ENCODE measurements at places on chromosomes 4 and X.

DNA sequence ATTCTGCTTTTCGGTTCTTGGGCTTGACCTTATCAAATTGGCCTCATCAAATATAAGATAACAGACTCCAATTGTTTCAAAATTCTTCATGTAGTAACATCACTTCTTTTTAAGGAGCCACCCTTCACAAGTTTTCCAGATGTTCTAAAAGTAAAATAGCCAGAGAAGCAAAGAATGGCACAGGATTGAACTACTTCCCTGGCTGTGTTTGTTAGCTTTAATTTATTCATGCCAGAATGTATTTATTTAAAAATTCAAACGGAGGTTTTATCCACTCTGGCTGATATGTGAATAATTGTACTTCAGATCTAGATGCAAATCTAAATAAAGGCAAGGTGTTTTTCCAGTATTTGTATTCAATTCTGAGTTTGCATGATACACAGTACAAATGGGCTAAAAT lies 581.3 kb upstream of the TENM3 start:
- DNase-seq: no peak

DNA sequence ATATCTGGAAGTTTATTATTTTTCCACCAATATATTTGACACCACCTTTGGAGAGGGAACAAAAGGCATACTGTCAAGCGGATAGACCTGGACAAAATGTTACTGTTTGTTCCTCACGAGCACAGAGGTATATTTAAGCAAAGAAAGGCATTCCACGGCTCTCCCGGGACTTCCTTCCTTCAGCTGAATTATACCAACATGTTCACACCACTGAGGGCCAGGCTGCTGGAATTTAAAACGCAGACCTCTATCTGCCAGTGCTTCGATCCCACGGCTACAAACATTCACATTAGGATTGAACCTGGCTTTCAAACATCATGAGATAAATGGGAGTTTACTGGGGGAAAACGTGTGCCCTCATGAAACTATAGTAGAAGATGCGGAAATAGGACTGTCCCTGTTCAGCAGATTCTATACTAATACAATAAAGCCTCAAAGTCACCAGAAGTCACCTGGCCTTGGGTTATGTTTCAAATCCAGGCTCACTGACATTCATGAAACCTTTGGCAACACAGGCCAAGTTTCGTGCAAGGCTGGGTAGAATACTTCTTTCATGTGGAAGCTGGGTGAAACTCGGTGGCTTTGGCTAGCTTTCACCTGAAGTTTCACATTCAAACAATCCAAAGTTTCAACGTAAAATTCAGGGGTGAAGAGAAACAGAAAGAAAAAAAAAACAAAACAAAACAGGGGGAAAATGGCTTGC lies 39.5 kb downstream of the SORBS2 start:
- DNase-seq: no peak

DNA sequence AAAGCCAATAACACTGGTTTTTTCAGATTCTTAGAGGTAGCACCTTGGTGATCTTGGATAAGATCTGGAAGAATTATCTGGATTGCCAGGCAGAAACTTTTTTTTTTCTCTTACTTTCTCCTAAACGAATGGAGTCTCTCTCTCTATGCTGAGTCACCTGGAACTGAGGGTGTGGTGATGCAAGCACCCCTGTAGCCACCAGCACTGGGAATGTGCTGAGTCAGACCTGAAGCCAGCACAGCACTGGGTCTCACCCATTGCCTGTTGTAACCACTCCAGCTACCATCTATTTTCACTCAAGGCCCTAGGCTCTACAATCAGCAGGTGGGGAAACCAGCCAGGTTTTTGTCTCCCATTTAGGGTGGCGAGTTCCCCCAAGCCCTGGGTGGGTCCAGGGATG lies 923.8 kb downstream of the RAPGEF2 start:
- DNase-seq: no peak

DNA sequence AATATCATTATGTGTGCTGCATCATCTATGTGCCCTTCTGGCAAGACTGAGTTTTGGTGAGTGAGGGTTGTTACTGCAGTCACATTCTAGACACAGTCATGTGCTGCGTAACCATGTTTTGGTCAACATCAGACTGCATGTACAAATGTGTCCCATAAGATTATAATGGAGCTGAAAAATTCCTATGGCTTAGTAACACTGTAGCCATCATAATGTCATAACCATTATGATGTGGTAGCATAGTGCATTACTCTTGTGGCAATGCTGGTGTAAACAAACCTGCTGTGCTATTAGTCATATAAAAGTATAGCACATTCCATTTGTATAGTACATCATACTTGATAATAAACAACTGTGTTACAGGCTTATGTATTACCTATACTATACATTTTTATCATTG lies 198.1 kb upstream of the NUDT6 start:
- DNase-seq: no peak

- DNase-seq: no peak
Measured at GRCh38 chr4:149999485-150000074, 78.7 kb upstream of the DCLK2 start.

GRCh38 chr4:109691411-109691920 lies 11.8 kb downstream of the CASP6 start:
- DNase-seq: no peak

DNA sequence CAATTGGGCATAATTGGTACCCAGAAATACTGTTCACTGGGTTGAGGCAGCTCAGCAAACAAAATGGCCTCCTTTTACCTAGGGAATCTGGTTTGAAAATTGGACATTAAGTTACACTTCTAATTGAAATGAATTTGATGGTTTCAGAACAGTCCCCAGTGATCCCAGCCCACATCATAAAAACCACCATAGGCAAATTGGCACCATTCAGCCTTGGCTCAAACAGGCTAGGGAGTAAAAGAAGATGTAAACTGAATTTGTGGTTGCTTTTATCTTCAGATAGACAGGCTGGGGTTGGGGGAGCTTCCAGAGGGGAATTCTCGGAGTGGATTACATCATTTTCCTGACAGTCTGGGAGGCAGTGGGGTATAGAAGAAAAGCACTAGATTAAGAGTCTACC lies 576.5 kb downstream of the MID1IP1 start:
- DNase-seq: no peak

GRCh38 chr4:13721894-13722293 lies 94.4 kb upstream of the BOD1L1 start:
- no peak for DNase-seq

All from activated T-cell treated with anti-CD3 and anti-CD28 coated beads, Interleukin-2, amount 50 U/mL, for 72 hours (primary cell).